ENCODE measurements at places on chromosomes 5 and 9. TPM values are rescaled to one million over a fixed set of nuclear protein-coding genes. Genes with fewer than 3 reads are reported as not detected.

The NR5A1 gene
- not detected for total RNA-seq

The SLC6A18 gene
- total RNA-seq = not detected

The NR2F1-AS1 gene
- 3.8 TPM for total RNA-seq

The PRUNE2 gene
- 13.2 TPM for total RNA-seq

The WDR31 gene
- 1.2 TPM for total RNA-seq

The ABCA1 gene
- 12.1 TPM for total RNA-seq

The OR1J2 gene
- total RNA-seq = not detected

The C5orf34 gene
- total RNA-seq = 4.5 TPM

The TRPM6 gene
- 0.04 TPM for total RNA-seq

GRCh38 chr5:115831163-115831768, 10.1 kb downstream of the ATG12 start:
- DNase-seq = peak; percentile 62

DNA sequence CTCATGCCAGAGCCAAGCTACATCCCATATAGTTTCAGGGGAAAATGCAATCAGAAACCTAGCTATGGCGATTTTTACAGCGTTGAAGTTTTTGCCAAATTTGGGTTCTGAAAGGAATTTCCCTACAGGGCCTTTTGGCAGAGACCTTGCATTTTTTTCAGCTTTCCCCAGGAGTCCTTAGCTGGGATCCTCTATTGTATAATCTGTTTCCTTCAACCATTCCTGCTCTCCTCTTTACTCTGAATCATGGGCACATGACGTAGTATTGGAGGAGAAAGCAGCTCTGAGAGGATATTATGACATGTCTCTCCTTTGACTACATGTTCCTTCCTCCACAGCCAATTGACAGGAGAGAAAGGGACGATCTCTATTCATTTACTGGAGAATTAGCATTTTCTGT, 118.5 kb upstream of the ERCC6L2 start:
- DNase-seq = peak; percentile 60

DNA sequence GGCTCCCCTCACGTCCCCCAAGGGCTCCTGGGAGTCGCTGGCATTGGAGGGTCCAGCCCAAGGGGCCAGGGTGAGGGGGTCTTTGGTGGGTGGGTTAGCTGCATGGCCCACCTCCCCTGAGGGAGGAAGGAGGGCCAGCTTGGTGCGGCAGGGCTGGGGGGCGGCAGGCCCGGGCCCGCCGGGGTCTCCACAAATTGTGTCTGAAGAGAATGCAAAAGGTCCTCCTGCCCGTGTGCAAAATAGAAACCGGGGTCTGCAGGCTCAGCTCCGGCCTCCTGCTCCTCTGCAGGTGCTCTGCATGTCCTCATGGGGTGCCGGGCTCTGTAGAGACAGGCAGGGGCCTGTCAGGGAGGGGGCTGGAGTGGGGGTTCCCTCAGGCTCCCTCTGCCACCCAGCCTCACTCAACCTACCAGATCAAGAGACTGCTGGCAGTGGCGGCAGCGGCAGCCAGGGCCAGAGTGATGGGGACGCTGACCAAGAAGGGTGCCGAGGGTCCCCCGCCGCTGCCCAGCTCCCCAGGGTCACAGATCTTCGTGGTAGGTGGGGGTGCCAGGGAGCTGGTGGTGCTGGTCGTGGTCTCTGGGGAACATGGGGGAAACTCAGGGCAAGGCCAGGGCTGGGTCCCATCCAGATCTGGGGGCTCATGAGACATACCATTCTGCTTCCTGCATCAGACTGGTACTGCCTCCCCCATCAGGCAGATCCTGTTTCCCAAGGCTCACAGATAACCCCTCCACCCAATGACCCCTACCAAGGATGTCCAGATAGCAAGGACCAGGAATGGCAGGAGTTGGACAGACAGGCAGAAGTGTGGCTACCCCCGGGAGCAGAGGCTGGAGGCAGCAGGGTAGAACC, 29.2 kb upstream of the ENHO start:
- DNase-seq = no peak

- no peak for DNase-seq
Observed at GRCh38 chr5:168788107-168788506, 208.9 kb upstream of the PANK3 start.

GRCh38 chr9:137369061-137369787, 53.7 kb downstream of the EXD3 start:
- no peak for DNase-seq

- DNase-seq = no peak
Observed at GRCh38 chr9:18195223-18195622, 278.7 kb upstream of the ADAMTSL1 start.

- DNase-seq = peak; percentile 42
Observed at GRCh38 chr9:2271426-2271825, 256.3 kb downstream of the SMARCA2 start.

DNA sequence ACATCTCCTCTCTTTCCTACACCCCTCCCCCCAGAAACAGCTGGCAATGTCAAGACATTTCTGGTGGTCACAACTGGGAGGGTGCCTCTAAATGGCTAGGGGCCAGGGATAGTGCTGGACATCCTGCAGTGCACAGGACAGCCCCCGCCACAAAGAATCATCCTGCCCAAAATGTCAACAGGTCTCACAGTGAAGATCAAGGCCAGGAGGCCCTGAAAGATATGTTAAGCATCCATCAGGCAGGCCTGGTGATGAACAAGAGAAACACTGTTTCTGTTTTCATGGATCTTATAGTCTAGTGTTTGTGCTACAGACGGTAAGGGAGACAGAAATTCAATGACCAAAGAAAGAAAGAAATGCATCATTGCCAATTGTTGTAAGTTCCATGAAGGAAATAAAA, 45.9 kb downstream of the WWC1 start:
- DNase-seq = no peak

GRCh38 chr5:172637110-172637580, 3.9 kb upstream of the NEURL1B start:
- peak; percentile 41 for DNase-seq

DNA sequence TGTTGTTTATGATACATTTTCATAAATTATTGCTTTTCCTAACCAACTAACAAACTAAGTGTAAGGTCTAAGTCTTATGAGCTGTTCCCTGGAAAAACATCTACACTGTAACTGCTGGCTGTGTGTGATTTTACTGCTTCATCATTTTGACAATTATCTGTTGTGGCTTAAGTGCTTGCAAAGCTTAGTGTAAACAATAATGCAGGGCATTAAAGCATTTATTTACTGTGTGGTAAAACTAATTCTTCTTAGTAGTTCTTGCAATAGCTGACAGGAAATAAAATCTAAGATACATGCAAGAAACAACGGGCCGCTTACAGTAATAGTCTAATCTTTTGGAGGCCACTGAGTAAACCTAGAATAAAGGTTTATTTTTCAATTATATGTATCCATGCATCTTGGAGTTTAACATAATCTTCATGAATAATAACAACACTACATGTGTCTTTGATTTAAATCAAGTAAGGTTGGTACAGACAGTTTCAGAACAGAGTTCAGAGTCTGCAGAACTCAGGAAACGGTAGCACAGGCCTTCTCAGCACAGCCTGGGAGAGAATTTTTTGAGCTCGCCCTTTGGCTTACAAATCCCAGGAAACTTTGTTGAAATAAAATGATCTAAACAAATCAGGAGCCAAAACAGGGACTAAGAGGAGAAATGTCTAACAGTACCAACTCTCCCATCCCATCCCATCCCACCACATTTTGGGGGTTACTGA, 473.1 kb downstream of the NR2F1-AS1 start:
- DNase-seq = no peak

DNA sequence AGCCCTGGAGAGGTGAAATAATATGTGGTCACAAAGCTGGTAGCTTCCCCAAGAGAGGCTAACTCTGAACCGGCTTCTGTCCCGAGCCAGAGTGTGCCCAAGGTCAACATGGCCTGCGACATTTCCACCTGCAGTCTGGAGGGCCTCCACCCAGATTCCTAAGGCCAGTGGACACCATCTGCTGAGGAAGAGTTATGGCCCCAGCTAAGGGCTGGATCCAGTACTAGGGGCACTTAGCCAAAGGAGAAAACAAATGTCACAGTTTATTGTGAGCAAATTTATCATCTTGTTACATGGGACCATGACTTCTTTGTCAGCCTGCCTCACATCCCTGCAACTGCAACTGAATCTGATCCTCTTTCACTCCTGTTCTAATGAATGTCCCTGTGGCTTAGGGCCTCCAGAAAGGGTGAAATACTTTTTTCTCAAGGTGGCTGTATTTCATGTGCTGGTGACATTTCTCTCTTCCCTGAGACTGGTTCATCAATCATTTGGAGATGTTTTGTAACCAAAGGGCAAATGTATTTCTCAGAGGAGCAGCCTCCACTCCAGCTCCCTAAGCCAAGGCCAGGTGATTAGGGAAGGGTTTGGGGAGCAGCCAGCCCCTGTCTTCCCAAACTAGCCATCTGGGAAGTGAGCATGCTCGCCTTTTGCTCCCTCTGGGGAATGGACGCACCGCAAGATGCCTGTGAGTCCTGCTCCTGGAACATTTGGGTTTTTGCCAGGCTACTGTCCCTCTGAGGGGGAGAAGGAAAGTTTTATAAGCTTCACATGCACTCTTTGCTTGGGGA, 148.3 kb downstream of the CMYA5 start:
- DNase-seq = peak; percentile 86

- DNase-seq = no peak
Observed at GRCh38 chr9:131117762-131118145, 7.6 kb upstream of the NUP214 start.

DNA sequence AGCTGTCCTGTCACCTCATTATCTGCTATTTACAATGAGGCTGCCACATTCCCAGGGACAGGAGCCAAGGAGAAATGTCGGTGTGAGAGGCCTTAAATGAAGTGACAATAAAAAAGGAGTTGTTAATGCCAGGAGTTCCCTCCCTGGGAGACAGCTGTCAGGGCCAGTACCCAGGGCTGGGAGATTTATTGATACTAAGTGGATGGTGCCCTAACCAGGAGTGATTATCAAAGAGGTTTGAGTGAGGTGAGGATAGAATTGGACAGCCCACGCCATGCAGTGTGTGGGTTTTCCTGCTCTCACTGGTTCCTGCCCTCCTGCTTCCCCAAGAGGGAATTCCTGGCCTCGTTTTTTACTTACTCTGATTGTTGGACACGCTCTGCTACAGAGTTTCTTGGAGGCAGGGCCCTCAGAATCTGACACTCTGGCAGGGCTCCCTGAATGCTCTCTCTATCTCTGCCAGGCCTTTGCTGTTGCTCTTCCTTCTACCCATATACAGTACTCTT, 150.8 kb downstream of the GRIA1 start:
- peak; percentile 44 for DNase-seq

- no peak for DNase-seq
Observed at GRCh38 chr9:134390537-134390936, 64.3 kb downstream of the RXRA start.

GRCh38 chr5:164002628-164003027, 497.2 kb downstream of the MAT2B start:
- DNase-seq = no peak

- no peak for DNase-seq
Observed at GRCh38 chr9:136880651-136881050, 5.7 kb upstream of the TRAF2 start.

DNA sequence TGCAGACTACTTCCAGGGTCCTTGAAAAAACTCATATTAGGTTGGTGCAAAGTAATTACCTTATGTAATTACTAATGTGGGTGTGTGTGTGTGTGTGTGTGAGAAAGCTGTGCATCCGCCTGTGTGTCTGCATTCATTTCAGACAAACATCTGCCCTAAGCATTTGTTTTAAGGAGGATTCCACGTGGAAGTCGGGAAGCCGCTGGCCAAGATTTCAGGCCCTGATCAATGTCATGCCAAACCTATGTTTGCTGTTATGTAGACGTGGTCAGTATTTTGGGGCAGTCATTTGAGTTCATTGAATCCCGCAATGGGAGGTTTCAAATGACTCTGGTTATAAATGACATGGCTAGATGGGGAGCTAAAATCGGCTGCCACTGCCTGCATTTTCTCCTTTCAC, 33.6 kb upstream of the BASP1 start:
- DNase-seq = peak; percentile 48

- peak; percentile 27 for DNase-seq
Observed at GRCh38 chr9:33517373-33517772, 6.7 kb upstream of the ANKRD18B start.

DNA sequence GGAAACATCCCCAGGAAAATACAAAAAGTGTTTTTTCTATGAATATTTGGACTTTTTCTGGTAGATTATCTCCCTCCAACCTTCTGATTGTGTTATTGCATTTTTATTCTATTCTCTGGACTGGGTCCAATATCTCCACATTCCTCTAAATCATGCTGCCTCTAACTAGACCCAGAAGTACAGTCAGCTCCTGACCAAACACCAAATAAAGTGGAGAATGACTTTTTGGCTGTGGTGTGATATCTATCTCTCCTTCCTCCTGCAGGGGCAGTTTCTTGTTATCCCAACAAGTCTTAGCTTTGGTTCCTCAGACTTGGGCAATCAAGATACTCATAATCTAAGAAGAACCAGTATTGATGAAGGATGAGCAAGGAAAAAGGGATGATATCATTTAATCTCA, 3.2 kb upstream of the RAI14 start:
- peak; percentile 61 for DNase-seq

- DNase-seq = no peak
Observed at GRCh38 chr9:115850548-115851304, 302.9 kb upstream of the PAPPA start.

DNA sequence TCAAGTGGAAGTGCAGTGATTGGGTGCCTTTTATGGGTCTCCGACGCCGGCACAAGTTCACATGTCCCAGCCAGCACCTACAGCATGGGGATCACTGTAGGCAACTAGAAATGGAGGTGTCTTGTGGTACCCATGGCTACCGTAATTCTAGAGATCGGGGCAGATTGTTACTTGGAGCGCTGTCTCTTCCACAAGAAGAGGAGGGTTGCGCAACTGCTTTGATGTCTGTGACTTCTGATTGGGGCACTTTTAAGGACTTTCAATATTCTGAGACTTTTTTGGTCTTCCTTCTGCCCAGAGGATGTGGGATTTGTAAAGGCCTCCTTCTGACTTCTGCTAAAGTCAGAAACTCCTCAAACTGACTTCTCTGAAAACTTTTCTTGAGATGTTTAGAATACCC, 41.9 kb downstream of the GLRX start:
- DNase-seq = no peak

- DNase-seq = peak; percentile 48
Observed at GRCh38 chr9:21326526-21327139, 8.6 kb downstream of the KLHL9 start.

DNA sequence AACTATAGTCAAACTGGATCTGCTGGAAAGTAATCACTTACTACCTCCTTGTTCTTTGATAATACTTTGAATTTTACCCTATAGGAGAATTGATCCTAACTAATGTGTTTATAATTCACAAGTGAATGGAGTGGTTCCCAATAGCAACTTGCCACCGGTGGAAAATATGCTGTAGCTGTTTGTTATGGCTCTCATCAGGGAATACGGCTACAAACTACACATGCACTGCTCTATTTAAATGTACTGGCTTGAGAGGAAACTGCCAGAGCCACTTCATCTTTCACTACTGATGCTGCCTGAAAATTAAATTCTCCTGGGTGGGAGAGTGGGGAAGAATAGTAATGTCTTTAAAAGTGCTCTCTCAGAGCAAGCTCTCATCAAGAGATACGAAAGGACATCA, 448.5 kb upstream of the GRAMD2B start:
- DNase-seq = peak; percentile 27
